ENCODE measurements at places on chromosomes 4 and X.

GRCh38 chrX:154505734-154506133, 10.3 kb downstream of the FAM3A start:
- DNase-seq = no peak

- no peak for DNase-seq
Measured at GRCh38 chrX:71536285-71536684, 3.4 kb downstream of the OGT start.

DNA sequence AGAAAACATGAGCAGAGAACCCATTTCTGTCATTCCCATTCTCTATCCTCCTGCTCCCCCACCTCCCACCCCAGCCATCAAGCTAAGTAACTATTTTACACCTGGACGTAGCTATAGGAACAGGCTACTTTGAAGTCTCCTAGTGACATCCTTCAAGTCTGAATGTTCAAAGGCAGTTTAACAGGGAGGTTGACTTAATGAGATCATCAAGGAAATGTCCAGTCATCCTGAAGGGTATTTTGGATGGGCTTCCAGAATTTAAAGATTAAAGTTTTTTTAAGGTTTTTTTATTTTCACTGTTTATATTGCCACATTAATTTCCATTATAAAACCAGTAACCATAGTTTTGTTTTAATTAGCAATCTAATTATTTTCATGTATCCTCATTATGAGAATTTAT, 41.1 kb downstream of the HPF1 start:
- no peak for DNase-seq

DNA sequence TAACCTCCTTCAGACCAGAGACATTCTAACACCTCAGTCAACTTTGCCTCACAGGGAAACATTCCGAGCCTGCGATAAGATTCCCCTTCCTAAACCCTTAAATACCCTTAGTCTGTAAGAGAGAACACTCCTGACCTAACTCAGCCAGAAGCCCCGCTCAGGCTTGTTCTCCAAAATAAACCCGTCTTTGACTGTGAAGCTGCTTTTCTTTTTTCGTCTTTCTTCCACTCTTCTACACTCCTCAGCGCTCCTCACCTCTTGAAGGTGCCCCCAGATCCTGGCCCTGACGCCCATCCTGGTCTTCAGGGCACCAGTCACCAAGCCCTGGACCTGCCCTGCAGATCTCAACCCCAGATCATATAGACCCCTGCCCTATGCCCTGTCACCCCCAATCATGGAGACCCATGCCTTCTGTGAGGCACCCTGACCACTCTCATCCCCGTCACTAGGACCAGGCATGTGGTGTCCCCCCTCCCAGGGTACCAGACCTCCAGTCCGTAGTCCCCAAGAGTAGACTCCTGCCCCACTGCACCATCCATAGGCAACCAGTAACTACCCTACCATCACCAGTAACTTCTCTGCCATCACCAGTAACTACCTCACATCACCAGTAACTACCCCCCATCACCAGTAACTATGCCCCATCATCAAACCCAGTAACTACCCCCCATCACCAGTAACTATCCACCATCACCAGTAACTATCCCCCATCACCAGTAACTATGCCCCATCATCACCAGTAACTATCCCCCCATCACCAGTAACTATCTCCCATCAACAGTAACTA, 3.5 kb downstream of the ASMTL start:
- no peak for DNase-seq

DNA sequence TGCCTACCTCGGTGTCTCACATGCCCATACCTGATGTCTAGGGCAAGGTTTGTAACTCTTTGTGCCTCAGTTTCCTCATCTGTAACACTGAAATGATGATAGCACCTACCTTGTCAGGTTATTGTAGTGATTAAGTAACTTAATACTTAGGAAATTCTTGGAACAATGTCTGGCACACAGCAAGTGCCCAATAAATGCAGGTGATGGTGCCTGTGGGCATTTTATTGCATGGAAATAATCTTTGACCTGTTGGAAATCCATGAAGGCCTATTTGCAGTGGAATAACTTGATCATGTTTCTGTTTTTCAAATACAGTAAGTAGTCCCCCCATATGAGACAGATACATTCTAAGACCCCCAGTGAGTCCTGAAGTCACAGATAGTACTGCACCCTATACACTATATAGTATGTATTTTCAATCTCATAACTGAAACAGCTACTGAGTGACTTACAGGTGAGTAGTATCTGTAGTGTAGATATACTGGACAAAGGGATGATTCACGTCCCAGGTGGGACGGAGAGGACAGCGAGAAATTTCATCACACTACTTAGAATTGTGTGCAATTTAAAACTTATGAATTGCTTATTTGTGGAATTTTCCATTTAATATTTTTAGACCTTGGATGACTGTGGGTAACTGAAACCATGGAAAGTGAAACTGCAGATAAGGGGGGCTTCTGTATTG, 42.1 kb downstream of the AFF1 start:
- no peak for DNase-seq

- DNase-seq = no peak
Measured at GRCh38 chr4:11605597-11605996, 176.9 kb upstream of the HS3ST1 start.

- peak; percentile 67 for DNase-seq
Measured at GRCh38 chr4:185811509-185812364, at the start of gene SORBS2. SORBS2 (minus strand) TSS chr4:185812194; CDS start chr4:185690571, 121,623 bp downstream.

DNA sequence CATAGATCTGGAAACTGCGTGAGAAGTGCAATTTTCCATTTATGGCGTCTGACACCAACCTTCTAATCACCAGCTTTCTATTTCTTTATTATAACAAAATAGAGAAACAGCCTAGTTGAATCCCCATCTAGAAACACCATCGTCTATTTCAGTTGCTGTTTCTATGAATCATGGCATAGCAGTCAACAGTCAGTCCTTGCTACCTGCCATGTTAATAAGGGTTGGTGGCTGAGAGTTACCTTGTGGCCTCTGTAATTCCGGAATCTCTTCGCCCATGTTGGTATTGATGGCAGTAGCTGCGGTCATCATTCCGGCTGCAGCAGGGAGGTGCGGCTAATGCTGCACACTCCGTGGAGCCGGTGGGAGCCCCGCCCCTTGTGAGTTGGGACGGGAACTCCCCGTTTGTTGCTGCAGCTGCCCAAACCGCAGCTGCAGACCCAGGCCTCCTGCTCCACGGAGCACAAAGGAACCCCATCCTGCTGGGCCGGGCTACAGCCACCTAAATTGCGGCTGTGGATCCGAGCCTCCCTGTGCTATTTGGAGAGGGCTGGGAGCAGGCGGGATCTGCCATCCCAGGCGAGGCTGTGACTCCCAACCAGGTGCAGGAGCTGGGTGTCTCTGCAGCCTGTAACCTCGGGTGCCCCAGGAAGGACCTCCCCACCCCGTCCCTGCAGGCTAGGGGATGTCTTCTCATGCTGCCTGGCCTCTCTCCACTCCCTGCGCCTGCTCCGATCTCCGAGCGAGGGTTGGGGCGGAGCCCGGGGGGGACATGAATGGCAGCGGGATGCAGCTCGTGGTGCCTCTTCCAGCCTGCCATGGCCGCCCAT, 115.4 kb upstream of the STK26 start:
- DNase-seq = no peak

GRCh38 chr4:42453612-42454011, 56.3 kb downstream of the SHISA3 start:
- no peak for DNase-seq

- DNase-seq = no peak
Measured at GRCh38 chrX:69603566-69604194, 12.2 kb upstream of the EDA start.

- no peak for DNase-seq
Measured at GRCh38 chr4:36316607-36317006, 35.2 kb downstream of the DTHD1 start.

DNA sequence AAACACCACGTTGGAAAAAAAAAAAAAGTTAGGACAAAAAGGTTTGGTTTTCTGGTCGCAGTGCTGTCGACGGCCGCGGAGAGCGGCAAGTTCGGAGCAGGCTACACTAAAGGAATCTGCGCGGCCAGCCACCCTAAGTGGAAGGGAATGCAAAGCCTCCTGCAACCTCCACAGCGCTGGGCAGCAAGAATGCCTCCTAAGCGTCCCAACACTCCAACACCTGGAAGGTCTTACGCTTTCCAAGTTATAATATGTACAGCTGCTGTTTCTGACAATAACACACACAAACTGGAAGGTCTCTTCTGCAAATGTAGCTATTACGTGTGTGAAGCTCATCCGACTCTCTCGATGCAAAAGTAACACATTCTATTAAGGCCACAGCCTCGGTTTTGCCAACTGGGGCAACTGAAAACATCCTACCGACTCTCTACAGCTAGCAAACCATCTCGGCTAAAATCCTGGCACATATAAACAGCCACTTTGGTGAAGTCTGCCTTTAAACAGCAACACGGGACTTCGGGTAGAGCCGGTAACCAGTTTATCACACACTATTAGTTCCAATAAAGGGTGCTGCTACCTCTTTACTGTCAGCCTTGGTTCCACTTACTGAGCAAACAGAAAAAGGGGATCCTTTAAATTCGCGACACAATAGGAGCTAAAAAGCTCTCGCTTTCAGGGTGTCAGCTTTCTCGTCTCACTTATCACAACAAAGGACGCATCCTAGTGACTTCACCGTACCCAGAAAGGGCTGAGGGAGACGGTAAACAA, 895 bp downstream of the SMIM14 start:
- peak; percentile 37 for DNase-seq

DNA sequence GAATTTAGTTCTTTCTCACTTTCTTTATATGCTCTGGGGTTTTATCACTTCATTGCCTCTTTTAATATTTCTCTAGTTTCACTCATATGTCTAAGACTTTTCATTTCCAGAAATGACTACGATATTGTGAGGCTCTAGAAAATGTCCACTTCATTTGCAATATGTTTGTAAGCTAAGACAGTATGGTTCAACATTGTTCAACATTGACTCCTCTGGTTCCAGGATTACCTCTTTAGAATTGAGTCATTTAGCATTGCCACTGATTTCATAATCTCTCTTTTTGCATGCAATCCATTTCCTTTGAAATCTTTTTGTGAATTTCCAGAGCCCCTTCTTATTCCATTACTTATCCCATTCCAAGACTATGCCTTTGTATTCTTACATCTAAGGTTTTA, 32.3 kb downstream of the BBS12 start:
- no peak for DNase-seq

DNA sequence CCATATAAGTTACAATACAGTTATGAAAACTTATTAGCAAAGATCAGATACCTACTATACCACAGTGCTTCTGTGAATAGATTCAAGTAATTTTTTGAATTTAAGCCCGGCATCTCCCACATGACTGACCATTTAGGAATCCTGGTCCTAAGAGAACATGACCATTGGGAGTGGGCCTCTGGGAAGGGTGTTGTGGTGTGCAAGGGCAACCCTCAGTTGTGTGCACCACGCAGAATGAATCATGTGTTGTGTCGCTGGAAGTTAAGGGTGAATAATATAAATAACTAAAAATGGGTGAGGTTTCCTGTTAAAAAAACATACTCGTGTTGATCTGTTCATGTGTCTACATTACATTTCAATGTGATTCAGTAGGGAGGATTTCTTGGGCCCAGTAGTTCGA, 15.5 kb downstream of the CPE start:
- no peak for DNase-seq

GRCh38 chr4:175834312-175834672, 22.2 kb upstream of the GPM6A start:
- DNase-seq = no peak

DNA sequence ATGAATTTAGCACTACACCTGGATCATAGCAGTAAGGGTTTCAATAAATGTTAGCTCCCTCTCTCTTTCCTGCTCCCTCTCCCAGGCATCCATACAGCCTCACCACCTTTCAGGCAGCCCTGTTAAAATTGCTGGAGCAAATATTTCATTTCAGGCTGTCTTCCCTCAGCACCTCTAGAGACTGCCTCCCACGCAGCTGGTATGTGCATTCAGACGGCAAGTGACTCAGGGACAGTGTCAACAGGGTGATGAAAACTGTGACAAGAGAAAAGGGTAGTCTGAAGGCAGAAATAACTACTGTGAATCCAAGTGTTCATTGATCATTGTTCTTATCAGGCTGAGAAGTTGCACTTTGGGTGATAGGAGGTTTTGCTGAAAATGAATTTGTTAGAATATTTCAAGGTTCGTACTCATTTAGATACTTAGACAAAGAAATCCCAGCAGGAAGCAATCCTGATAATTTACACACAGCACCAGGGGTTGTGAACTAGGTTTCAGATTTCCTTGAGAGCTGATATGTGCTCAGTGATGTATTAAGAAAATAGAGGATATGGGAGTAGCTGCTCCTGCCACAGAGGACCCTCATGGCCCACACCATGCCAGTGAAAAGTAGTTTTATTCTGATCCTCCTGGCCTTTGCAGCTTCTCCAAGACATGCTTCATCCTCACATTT, 424.2 kb downstream of the FGF13 start:
- DNase-seq = no peak

DNA sequence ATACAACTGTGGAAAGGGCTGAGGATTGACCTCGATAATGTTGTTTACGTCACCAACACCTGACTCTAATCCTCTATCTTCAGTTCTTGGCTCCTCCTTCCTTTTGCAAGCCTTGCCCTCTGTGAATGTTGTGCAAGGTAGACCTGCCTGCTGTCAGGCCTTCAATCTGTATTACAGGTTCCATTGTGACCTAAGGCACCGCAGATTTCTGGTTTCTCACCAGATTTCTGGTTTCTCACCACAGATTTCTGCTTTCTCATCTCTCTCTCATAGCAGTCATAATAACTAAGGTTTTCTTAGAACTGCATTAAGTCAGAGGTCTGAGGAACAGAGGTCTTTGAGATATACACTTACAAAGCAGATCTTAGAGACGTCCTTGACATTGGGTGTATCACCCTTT, 51.5 kb upstream of the ETNPPL start:
- no peak for DNase-seq

- peak; percentile 43 for DNase-seq
Measured at GRCh38 chr4:113641025-113641431, 120.5 kb downstream of the CAMK2D start.

DNA sequence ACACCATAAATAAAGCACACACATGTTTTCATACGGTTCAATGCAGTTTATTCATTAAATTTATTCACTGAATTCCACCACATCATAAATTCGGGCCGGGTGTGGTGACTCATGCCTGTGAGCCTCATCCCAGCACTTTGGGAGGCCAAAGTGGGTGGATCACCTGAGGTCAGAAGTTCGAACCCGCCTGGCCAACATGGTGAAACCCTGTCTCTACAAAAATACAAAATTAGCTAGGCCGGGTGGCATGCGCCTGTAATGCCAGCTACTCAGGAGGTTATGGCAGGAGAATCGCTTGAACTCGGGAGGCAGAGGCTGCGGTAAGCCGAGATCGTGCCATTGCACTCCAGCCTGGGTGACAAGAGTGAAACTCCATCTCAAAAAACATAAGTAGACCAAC, 131.6 kb downstream of the PDS5A start:
- DNase-seq = no peak

- DNase-seq = no peak
Measured at GRCh38 chr4:1859389-1859753, 3.4 kb upstream of the LETM1 start.

GRCh38 chrX:70360366-70360765, 62.7 kb upstream of the GDPD2 start:
- no peak for DNase-seq

DNA sequence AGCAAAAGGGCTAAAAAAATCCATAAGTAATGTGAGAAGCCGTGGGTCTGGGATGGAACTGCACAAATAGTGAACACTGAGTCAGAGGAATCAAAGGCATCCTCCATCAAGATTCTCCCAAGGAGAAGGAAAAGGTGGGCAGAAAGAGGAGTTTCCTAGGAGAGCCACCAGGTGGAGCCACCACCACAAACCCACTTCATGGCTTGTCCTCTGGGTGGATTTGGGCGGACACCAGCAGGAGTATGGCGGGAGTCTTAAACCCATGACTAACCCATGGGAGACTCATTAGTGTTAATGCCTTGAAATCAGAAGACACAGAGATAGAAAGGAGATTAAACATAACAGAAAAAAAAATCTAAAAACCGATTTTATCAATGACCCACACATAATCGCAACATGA, 147.7 kb downstream of the SH3KBP1 start:
- DNase-seq = peak; percentile 30

Data from germinal center (tissue), 1 donor.